ENCODE measurements at places on chromosomes 2 and 18.

DNA sequence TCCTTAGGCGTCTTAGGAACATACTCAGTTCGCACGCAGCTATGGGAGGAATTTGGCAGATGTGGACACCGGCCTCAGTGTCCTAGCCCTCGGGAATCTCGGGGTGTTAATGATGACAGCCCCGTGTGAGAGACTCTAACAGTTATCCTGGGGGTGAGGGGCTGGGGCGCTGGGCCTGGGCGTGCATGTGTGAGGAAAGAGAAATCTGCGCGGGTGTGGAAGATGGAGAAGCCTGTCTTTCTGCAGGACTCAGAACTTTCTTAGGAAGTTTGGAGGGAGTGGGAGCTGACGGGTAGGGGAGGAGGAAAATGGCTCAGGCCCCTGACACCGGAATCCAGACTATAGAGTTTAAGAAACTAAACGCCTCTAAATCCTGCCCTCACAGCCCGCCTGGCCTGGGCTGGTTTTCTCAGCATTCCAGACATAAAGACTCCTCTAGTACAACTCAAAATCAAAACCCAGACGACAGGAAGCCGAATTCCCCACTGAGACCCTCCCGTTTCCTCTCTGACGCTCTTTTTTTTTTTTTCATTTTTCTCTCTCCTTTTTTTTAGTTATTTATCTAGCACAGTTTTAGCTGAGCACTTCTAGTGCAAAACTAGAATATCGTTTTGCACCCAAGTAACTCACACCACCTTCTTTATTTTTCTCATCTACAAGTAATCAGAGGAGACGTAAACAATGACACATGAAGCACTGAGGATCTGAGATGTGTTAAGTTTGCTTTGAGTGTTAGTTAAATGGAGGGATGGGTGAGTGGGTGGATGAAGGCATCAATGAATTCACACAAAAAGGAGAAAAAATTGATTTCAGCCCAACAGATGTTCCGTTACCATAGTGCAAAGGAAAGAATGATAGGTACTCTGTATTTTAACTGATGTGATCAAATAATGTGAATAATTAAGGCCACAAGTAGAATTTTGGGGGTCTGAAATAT, 1.2 kb upstream of the HAAO start:
- DNase-seq, result no peak

GRCh38 chr18:9969247-9969646, 55.4 kb downstream of the VAPA start:
- DNase-seq, result no peak

- DNase-seq, result no peak
These were observed 15.8 kb downstream of the ATF2 start for GRCh38 chr2:175152242-175152641.

DNA sequence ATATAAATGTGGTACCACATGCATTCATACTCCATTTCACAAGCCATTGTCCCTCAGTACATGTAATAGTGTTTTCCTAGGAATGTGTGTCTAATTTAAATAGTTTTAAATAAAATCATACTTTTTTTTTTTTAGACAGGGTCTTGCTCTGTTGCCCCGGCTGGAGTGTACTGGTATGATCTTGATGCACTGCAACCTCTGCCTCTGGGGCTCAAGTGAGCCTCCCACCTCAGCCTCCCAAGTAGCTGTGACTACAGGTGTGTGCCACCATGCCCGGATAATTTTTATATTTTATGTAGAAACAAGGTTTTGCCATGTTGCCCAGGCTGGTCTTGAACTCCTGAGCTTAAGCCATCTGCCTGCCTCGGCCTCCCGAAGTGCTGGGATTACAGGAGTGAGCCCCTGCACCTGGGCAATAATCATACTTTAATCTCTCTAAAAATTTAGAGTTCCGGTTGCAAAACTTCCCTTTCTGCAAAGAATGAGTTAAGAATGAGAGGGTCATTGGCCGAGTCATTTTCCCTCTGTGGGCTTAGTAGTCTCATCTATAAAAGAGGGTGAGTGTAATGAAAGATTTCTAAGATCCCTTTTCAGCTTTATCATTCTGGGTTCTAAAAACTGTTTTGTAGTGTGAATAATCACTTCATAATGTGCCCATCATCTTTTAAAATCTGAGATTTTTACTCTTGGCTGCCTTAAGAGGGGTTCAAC, 116.0 kb upstream of the PELI1 start:
- DNase-seq, result no peak

DNA sequence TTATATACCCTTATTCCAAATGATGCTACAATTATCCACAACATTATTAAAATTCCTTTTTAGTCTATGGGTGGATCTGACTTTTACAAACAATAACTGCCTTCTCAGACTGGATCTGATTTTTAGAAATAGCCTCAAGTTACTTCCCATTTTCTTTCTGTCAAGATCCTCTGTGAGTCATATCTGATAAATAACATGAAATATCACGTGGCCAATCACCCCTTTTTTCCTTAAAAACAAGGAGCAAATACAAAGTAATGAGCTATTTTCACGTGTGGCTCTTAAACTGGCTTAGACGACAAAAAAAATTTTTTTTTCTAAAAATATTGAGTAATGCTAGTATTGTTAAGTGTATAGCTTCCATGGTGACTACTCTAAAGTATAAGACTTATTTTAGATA, 6.7 kb downstream of the PELI1 start:
- DNase-seq, result no peak

DNA sequence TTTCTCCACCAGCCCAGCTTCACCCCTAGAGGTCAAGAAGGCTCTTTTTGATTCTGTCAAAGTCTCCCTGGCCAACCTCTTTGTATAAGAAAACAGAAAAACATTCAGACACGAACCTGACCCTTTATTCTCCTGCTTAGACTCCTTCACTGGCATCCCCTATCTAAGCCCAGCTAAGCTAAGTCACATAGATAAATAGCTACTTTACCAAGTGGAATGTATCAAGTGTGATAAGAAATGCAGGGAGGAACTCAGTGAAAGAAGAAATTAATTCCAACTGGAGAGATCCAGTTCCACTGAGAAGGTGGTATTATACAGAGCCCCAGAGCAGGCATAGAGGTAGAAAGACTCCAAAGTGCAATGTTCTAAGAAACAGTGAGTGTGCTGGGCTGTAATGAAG, 489.5 kb downstream of the TNS1 start:
- DNase-seq, result no peak

GRCh38 chr18:32771169-32771751, 1.6 kb downstream of the KLHL14 start:
- no peak for DNase-seq

DNA sequence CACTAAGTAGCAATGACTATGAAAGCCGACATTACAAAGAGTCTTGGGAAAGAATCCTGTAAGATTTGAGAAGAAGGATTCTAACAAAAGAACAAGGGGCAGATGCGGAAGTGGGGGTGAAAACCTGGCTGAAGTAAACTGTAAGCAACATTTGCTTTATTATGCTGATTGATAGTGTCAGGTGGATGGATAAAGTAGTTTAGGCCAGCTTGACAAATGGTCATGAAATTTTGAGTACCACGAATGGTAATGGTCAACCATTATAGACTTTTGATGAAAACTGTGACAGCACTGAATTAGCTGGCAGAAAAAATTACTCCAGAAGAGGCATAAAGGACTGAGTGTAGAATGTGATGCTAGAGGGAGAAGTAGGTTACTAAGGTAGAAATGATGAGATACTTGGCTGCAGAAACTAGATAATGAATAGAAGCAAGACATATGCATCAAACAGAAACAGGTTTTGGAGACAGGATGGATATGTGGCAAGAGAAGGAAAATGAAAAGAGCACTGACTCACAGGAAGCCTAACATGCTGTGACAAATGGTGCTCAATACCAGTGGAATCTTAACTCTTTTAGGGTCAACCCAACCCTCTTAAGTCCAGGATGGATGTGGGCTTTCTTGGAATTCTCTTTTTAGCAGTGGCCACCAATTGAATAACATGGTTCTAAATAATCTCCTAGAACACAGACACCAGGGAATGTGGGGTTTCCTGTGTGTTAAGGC, 6.8 kb downstream of the THUMPD2 start:
- no peak for DNase-seq

GRCh38 chr18:11324510-11324909, 175.1 kb upstream of the PIEZO2 start:
- DNase-seq, result no peak
